Dorsolateral prefrontal cortex (tissue), 122 donors: ENCODE measurements at places on chromosomes 5 and 9. TPM values are rescaled to one million over a fixed set of nuclear protein-coding genes. Genes with fewer than 3 reads are reported as not detected.
A peak's percentile ranks its signal among the peaks of the same experiment; 100 is the strongest.

GRCh38 chr5:1174122-1174936 is 27.1 kb upstream of the SLC6A19 start:
- DNase-seq, result peak; percentile 53

- DNase-seq, result no peak
Observed at GRCh38 chr5:1868886-1869475, 13.7 kb downstream of the IRX4 start.

DNA sequence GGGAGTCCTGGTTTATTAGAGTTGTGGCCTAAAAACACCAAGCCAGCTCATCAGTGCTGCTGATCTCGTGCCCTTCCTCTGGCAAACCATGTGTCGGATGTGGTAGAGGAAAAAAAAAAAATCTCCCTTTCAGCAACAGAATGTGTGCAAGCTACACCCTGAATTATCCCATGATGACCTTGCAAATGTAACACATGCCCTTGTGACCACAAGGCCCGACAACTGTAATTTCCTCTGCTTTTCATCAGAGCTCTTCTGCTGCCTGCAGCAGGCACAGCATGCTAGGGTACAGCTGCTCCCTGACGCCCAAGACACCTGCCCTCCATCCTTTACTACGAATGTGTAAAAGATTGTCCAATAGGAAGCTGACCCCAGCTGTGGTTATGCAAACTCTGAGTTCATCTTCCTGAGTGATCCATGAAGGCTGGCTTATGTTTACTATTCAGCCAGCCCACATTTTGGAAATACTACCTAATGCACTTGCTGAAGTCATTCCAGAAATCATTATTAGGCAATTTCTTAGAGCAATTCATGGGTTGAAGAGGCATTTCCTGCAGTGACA is 14.6 kb upstream of the BNC2 start:
- no peak for DNase-seq

DNA sequence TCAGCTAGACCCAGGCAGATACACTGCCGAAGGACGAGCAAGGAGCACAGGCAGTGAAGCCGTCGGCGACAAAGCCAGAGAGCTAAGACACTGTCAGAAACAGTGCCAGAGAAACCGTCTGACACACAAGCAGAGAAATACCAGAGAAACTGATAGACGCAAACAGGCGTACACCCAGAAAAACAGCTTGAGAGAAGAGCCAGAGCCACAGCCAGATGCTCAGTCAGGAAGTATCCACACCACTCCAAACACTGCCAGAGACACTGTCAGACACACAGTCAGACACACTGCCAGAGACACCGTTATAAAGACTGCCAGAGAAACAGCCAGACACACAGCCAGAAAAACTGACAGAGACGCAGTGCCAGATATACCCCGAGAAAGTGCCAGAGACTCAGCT is 19.1 kb downstream of the CNTFR start:
- DNase-seq, result peak; percentile 40

GRCh38 chr9:75588808-75589207 is 301.7 kb upstream of the PCSK5 start:
- DNase-seq, result no peak

- DNase-seq, result no peak
Observed at GRCh38 chr9:88897081-88897480, 94.2 kb upstream of the S1PR3 start.

Gene ITGA1
- total RNA-seq, result 9.1 TPM

Gene LPAR1
- total RNA-seq, result 96.8 TPM
